ENCODE measurements at places on chromosomes 4 and X. TPM values are rescaled to one million over a fixed set of nuclear protein-coding genes. Genes with fewer than 3 reads are reported as not detected.

PABPC1L2B gene
- not detected for polyA plus RNA-seq

CT45A3 gene
- polyA plus RNA-seq: not detected

POU4F2 gene
- polyA plus RNA-seq: not detected

ERVMER34-1 gene
- 0.66 TPM for polyA plus RNA-seq

DGKK gene
- not detected for polyA plus RNA-seq

EPHA5 gene
- polyA plus RNA-seq: not detected

MAEA gene
- polyA plus RNA-seq: 51.1 TPM

BLOC1S4 gene
- polyA plus RNA-seq: 12.4 TPM

TREX2 gene
- 0.87 TPM for polyA plus RNA-seq

SUPT20HL2 gene
- polyA plus RNA-seq: not detected

CENPE gene
- 5.2 TPM for polyA plus RNA-seq

PCDH10 gene
- 0.34 TPM for polyA plus RNA-seq

GAGE12D gene
- polyA plus RNA-seq: not detected

RAPGEF2 gene
- 10.7 TPM for polyA plus RNA-seq

GCNA gene
- polyA plus RNA-seq: 0.60 TPM

MTNR1A gene
- polyA plus RNA-seq: 3.1 TPM

MTMR8 gene
- polyA plus RNA-seq: 2.1 TPM

KLF8 gene
- polyA plus RNA-seq: 3.5 TPM

LETM1 gene
- 91.6 TPM for polyA plus RNA-seq

UGT2B17 gene
- 83.5 TPM for polyA plus RNA-seq

RHOXF2 gene
- not detected for polyA plus RNA-seq

GPC4 gene
- 1.2 TPM for polyA plus RNA-seq

TRIM75 gene
- not detected for polyA plus RNA-seq

PPEF2 gene
- not detected for polyA plus RNA-seq

TRIM2 gene
- 25.5 TPM for polyA plus RNA-seq

AFM gene
- polyA plus RNA-seq: not detected
